ENCODE measurements at places on chromosomes 1 and 21.

GRCh38 chr1:20411196-20411980 lies 74.6 kb downstream of the CAMK2N1 start:
- H3K27ac ChIP-seq = no peak overlapping the region
- no peak for DNase-seq
- peaks cover 26% of the 10 kb centered on the region for H3K4me1 ChIP-seq
- peaks cover 1% of the 10 kb centered on the region for H3K27me3 ChIP-seq
- H3K36me3 ChIP-seq = no peaks in the 10 kb centered on the region

DNA sequence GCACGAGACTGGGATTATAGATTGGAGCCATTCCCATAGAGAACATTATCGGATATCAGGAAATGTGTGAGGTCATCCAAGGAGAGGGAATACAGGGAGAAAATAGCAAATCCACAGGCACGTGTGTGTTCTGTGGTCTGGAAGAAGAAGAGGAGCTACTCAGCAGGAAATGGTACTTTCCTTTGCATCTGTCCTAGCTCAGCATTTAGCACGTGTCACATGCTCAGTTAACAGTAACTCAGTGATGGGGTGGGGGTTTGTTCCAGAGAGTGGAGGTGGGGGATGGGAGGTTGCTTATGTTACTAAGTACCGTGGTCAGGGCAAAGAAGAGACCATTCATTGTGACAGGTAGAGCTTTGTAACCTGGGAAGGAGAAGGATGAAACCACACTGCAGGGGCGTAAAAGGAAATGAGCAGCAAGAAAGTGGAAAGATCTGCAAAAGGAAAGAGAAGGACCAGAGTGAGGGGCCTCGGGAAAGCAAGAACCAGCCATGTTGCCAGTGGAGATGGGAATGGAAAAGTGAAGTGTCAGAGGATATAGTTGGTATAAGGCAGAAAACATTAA lies 100.4 kb downstream of the ATP5PO start:
- peaks cover 3% of the 10 kb centered on the region for H3K4me1 ChIP-seq
- H3K27me3 ChIP-seq = peaks cover 3% of the 10 kb centered on the region
- no peak overlapping the region for H3K4me3 ChIP-seq
- no peak for DNase-seq
- H3K36me3 ChIP-seq = no peaks in the 10 kb centered on the region

DNA sequence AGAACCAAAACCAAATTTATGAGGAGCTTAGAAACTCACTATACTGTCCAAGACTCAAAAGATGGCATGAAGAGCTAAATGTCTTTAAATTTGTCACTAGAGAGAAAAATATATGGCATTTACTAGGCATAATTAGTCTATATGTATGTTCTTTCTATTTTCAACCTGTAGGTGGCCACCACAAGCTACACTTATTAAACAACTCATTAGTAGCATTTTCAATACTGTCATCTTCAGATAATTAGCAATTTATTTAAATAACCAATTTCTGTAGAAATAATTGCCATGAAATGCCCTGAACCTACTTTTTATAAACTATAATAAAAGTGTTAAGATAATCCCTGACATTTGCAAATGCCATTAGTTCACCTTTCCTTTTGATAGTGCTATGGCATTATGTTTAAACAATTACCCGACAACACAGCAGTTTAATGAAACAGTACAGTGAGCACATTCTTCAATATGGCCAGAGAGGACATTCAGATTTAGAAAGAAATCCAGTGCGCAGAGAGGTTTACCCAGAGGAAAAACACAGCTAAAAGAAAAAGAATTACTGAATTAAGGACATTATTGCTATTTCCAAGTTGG lies 522.5 kb downstream of the PTBP2 start:
- H3K4me1 ChIP-seq = no peaks in the 10 kb centered on the region
- no peaks in the 10 kb centered on the region for H3K27me3 ChIP-seq
- no peak for DNase-seq
- no peak overlapping the region for H3K27ac ChIP-seq
- H3K4me3 ChIP-seq = no peak overlapping the region
- peaks cover under 1% of the 10 kb centered on the region for H3K36me3 ChIP-seq

GRCh38 chr1:42940851-42941639 lies 17.6 kb downstream of the SLC2A1 start:
- H3K4me1 ChIP-seq = peaks cover 75% of the 10 kb centered on the region
- DNase-seq = no peak
- H3K27ac ChIP-seq = peak overlapping the region; percentile 84
- H3K27me3 ChIP-seq = no peaks in the 10 kb centered on the region
- H3K36me3 ChIP-seq = peaks cover 44% of the 10 kb centered on the region

DNA sequence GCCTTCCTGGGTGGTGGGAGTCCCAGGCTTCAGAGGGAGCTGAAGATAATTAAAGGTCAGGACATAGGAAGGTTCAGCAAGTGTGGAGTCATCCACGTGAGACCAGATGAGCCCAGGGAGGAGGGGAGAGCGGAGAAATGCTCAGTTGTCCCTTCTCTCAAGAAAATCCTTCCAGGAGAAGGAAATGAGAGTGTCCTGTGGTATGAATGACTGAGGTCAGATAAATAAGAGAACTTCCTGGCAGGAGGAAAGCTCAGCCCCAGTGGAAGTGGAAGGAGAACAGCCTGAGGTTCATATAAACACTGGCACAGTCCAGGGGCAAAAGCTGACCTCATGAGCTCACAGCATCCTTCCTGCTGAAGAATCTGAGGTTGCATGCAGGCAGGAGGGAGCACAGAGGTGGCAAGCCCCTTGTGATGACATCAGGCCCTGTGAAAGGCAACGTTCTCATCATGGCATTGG lies 97.6 kb downstream of the NAV1 start:
- no peaks in the 10 kb centered on the region for H3K4me1 ChIP-seq
- H3K4me3 ChIP-seq = no peak overlapping the region
- H3K27ac ChIP-seq = no peak overlapping the region
- DNase-seq = no peak
- no peaks in the 10 kb centered on the region for H3K36me3 ChIP-seq

DNA sequence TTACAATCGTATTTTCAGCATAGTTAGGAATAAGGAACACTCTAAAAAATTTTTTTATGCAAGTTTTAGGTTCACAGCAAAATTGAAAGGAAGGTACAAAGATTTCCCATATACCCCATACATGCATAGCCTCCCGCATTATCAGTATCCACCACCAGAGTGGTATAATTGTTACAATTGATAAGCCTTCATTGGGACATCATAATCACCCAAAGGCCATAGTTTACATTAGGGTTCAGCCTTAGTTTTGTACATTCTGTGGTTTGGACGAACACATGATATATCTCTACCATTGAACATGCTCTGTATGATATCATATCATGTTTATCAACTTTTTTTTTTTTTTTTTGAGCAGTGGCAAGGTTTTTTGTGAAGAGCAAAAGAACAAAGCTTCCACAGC lies 180.0 kb downstream of the SDCCAG8 start:
- DNase-seq = no peak
- H3K4me3 ChIP-seq = no peak overlapping the region
- no peaks in the 10 kb centered on the region for H3K27me3 ChIP-seq
- H3K27ac ChIP-seq = no peak overlapping the region
- H3K4me1 ChIP-seq = no peaks in the 10 kb centered on the region

DNA sequence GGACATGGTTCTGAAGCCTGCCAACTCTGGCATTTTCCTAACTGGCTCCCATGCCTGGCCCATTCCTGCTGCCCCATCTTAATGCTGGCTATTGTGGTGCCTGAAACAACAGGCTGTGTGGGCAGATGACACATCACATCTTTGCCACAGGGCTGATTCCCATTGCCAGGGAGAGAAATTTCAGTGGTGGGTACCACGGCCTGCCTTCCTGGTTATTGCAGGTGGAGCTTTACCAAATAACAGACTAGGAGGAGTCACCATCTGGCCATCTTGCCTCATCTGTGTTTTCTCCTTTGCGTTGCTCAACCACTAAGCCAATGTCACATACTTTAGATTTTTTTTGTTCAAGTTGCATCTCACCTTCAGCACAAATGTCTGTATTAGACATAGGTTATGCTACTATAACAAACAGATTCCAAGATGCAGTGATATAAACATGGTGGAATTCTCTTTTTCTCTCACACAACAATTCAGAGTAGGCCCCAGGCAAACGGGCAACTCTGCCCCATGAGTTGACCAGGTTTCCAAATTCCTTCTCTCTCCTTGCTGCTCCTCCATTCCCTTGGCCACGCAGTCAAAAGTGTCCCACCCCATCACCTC lies 14.1 kb downstream of the CDA start:
- no peaks in the 10 kb centered on the region for H3K4me1 ChIP-seq
- no peaks in the 10 kb centered on the region for H3K36me3 ChIP-seq
- H3K27me3 ChIP-seq = peaks cover 19% of the 10 kb centered on the region
- no peak overlapping the region for H3K4me3 ChIP-seq
- DNase-seq = no peak
- H3K27ac ChIP-seq = no peak overlapping the region

DNA sequence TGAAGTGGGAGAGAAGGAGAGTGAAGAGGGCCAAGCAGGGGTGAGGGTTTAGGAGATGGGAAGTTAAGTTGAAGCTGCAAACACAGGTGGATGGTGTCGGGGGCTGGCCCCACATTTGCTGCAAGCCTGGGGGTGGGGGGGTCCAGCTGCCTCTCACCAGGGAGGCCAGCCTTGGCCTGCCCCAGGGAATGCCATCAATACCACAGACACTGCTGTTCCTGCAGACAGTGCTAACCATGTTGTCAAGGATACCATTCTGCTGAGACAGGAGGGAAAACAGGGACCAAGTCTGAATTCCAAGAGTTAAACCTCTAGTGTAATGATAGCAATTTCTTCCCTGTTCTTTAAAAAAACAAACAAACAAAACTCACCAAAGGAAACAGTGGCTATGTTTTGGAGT lies 8.0 kb downstream of the MECR start:
- no peaks in the 10 kb centered on the region for H3K27me3 ChIP-seq
- H3K27ac ChIP-seq = no peak overlapping the region
- H3K4me3 ChIP-seq = no peak overlapping the region
- no peak for DNase-seq
- peaks cover 2% of the 10 kb centered on the region for H3K4me1 ChIP-seq

GRCh38 chr1:51072043-51072439 lies 30.0 kb upstream of the C1orf185 start:
- no peaks in the 10 kb centered on the region for H3K36me3 ChIP-seq
- no peak for DNase-seq
- no peaks in the 10 kb centered on the region for H3K4me1 ChIP-seq
- H3K27ac ChIP-seq = no peak overlapping the region
- H3K27me3 ChIP-seq = peaks cover 19% of the 10 kb centered on the region

DNA sequence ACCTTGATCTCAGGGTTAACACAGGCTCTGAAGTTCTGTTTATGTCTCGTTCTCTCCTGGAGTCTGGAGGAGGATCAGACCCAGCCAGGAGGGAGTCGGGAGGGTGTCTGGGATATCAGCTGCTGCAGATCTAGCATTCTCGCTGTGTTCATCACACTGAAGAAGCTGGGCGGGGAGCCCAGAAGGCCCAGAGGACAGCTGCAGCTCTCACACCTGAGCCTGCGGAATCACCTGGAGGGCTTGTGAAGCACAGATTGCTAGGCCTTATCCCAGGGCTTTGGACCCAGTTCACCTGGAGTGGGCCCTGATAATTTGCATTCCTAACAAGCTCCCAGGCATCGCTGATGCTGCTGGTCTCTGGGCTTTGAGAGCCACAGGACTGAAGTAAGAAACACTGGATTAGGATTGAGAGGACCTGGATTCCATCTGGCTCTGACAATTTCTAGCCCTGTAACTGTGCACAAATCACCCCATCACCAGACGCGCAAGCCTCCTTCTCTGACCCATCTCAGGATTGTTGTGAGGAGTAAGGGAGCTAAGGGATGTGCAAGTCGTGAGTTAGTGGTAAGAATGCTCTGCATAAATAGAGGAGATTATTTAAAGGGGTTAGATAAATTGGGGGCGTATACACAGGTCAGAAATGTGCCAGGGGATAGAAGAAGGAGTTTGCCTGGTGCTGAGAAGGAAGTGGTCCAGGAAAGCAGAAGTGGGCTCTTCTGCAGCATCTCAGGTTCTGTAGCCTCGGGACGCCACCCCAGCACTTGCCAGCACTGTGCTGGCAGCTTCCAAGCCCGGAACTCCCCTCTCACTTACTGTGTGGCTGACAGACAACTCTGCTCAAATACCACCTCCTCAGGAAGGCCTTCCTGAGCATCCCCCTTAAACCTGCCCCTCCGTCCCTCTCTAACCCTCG lies 19.1 kb downstream of the ABCA4 start:
- H3K27me3 ChIP-seq = peaks cover 13% of the 10 kb centered on the region
- H3K4me1 ChIP-seq = no peaks in the 10 kb centered on the region
- DNase-seq = no peak
- no peak overlapping the region for H3K4me3 ChIP-seq
- no peak overlapping the region for H3K27ac ChIP-seq

- H3K36me3 ChIP-seq = peaks cover 27% of the 10 kb centered on the region
- H3K27me3 ChIP-seq = no peaks in the 10 kb centered on the region
- peaks cover 16% of the 10 kb centered on the region for H3K4me1 ChIP-seq
- no peak overlapping the region for H3K27ac ChIP-seq
- no peak overlapping the region for H3K4me3 ChIP-seq
- DNase-seq = no peak
Measured at GRCh38 chr1:169338617-169339016, 29.0 kb downstream of the NME7 start.

DNA sequence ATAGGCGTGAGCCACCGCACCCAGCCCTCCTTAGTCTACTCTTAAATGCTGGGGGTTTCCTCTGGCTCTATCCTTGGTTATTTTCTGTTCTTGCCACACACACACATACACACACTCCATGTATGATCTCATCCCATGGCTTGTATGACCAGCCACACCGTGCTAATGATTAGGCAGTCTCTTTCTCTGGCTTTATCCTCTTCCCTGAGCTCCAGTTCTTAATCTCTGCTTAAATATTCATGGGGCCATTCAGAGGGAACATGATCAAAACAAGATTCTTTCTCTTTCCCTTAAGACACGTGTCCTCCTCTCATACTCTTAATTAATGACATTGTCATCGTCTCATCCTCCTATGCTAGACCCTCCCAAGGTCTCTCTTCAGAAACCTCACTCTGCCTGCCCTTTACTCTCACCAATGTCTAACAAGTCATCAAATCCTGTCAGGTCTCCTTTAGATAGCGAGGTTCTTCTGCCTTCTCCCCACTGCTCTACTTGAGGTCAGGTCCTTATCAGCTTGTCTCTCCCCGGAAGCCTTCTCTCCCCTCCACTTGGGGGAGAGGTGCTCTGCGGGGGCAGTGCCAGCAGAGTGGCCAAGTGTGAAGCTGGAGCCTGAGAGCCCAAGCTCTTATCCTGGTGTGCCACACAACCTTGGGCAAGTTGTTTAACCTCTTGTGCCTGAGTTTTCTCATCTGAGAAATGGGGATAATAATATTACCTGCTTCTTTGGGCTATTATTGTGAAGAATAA lies 83.0 kb upstream of the GNG12 start:
- peaks cover 5% of the 10 kb centered on the region for H3K27me3 ChIP-seq
- H3K4me1 ChIP-seq = no peaks in the 10 kb centered on the region
- DNase-seq = no peak
- no peak overlapping the region for H3K4me3 ChIP-seq

DNA sequence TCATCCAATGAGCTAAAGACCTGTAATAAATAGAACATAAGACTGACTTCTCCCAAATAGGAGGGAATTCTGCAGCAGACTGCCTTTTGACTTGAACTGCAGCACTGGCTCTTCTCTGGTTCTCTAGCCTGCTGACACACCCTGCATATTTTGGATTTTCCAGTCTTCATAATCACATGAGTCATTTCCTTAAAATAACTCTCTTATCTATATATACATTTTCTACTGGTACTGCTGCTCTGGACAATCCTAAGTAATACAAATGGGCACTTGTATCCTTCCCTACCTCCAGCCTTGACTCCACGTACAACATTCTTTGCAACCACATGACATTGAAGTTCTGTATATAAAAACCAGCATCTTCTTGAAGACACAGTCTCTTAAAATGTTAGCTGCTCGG lies 429.4 kb upstream of the TMPRSS15 start:
- H3K36me3 ChIP-seq = no peaks in the 10 kb centered on the region
- no peaks in the 10 kb centered on the region for H3K27me3 ChIP-seq
- DNase-seq = no peak
- no peak overlapping the region for H3K27ac ChIP-seq
- H3K4me1 ChIP-seq = no peaks in the 10 kb centered on the region
